Natural killer cell (primary cell): ENCODE measurements at places on chromosomes 3 and 15.

- H3K27me3 ChIP-seq: no peaks in the 10 kb centered on the region
- H3K36me3 ChIP-seq: peaks cover 51% of the 10 kb centered on the region
- no peak overlapping the region for H3K4me3 ChIP-seq
- no peak overlapping the region for H3K27ac ChIP-seq
- no peak for DNase-seq
Observed at GRCh38 chr3:160412477-160412876, 13.0 kb downstream of the SMC4 start.

DNA sequence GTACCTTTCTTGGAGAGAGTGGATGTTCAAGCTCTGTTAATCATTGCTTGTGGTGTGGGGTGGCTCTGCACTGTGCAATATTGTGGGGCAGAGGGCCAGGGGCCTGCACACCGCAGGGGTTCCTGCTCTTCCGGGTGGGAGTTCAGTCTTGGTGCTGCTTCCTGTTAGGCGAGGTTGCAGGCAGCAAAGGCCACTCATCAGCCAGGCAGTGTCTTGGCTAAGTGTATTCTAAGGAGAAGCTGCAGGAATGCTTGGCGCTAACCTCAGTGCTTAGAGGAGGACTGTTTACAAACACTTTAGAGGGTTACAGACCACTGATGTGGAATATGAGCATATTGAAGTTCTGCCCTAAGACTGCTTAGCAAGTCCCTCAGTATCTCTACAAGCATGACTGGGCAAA is 81.7 kb downstream of the CEP63 start:
- no peak for DNase-seq
- no peaks in the 10 kb centered on the region for H3K27me3 ChIP-seq
- no peaks in the 10 kb centered on the region for H3K4me1 ChIP-seq
- peaks cover 2% of the 10 kb centered on the region for H3K36me3 ChIP-seq
- H3K27ac ChIP-seq: no peak overlapping the region

DNA sequence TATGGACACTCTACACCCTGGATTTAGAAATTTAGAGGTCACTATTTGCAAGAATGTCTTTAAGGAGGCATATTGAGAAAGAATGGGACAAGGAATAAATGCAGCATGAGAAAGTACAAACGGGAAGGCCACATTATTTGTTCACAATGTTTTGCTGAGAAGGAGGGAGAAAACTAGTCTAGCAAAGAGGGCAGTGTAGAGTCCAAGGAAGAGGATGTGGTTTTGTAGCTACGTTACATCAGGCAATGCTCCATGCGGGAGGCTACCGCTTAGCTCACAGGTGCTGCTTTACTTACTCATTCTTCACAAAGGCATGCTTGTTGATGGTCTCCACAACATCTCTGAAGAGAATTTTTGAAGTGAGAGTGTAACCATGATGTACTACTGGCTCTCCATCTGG is 191.1 kb downstream of the PLCH1 start:
- H3K27me3 ChIP-seq: peaks cover 2% of the 10 kb centered on the region
- no peaks in the 10 kb centered on the region for H3K4me1 ChIP-seq
- DNase-seq: no peak
- H3K36me3 ChIP-seq: no peaks in the 10 kb centered on the region

DNA sequence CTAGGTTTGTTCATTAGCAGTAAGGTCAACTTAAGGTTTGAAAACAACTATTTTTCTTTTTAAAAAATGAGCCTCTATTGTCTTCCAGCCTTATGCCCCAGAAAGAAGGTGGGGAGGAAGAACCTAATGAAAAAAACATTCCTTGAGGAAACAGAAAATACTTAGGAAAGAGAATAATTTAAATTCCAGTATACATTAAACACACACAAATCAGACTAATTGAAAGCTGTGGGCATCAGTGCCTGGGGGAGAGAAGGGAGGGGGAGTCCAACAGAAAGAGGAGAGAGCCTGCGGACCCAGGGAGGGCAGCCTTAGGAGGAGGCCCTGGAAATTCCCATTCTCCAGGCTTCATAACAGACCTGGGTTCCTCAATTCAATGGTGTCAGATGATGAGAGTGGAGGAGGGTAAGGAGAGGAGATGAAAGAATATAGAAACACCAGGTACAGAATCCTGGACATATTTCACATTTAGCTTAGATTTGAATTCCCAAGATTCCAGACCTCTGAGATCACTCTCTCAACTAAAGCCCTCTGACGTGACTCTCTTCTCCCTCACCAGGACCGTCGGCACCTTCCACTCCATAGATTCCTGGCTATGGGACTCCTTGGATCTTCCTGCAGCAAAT is 320.5 kb upstream of the UMPS start:
- no peak overlapping the region for H3K4me3 ChIP-seq
- H3K27ac ChIP-seq: no peak overlapping the region
- H3K27me3 ChIP-seq: peaks cover 1% of the 10 kb centered on the region
- no peak for DNase-seq
- H3K4me1 ChIP-seq: no peaks in the 10 kb centered on the region

DNA sequence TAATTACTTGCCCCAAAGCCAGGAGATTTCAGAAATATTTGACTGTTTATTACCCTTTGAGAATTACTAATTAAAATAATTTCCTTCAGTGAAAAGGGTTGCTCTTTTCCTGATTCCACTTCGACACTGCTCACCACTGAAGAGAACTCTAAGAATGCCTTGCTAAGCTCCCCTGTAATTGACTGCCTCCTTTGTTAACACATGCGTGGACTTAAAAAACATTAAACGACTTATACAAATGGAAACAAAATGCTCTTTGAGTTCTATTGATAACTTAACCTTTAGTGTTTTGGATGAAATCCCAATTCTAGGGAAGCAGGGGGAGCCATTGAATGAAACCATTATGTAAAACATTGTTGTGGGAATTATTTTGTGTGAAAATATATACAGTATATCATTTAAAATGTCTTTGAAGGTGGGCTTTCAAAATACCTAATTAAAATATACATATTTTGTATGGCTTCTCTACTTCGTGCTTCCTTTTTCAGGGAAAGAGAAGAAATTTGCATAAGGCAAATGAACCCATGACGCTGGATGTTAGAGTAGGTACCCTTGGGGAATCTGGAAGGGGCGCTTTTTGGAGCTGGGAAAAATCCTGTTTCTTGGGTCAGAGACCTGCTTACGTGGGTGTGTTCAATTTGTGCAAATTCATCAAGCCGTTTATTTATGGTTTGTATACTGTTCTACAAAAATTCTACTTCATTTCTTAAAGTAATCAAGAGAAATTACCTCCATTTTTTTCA is 64.2 kb downstream of the WWTR1 start:
- H3K27ac ChIP-seq: no peak overlapping the region
- H3K4me3 ChIP-seq: no peak overlapping the region
- H3K4me1 ChIP-seq: no peaks in the 10 kb centered on the region
- no peaks in the 10 kb centered on the region for H3K27me3 ChIP-seq
